ENCODE measurements at places on chromosomes 4 and X.

- DNase-seq, result no peak
These were observed 115.2 kb downstream of the FAM53A start for GRCh38 chr4:1568855-1569460.

DNA sequence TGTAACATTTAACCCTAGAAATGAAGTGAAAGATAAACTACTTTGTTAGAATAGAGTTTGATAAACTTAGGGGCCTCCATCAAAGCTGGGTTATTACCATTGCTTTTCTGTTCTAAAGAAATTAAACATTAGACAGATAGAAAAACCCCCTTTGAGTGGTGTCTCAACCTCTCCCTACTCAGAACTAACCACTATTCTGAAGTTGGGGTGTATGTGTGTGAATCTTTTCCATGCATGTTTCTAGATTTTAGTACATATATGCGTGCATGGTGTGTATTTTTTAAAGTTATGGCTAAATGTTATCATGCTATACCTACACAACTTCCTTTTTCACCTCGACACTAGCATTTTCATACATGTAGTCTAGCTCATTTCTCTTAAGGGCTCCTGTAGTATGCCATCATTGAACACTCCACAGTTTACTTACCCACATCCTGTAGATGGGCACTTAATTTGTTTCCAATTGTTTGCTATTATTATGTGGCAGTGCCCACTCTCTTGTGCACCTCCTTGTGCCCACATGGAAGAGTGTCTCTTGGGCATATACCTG lies 25.7 kb downstream of the GEMIN8 start:
- no peak for DNase-seq

DNA sequence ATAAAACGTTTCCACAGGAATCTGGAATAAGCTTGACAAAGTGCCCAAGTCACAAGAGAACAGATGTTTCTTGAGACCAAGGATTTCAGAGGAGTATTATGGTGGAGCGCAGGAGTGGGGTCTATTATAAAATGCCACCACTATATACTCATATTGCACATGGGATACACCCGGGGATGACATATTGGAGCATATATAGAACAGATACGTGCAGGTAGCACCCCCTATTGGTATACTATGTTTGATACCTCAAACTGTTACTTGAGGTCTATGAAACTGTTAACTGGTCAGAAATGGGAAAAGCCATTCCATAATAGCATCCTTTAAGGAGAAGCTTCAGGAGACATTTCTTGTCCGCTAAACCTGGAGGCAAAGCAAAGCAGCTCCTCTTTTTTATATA lies 86.0 kb downstream of the PCYT1B start:
- no peak for DNase-seq

- no peak for DNase-seq
These were observed 234.7 kb downstream of the LDB2 start for GRCh38 chr4:16663732-16664131.

DNA sequence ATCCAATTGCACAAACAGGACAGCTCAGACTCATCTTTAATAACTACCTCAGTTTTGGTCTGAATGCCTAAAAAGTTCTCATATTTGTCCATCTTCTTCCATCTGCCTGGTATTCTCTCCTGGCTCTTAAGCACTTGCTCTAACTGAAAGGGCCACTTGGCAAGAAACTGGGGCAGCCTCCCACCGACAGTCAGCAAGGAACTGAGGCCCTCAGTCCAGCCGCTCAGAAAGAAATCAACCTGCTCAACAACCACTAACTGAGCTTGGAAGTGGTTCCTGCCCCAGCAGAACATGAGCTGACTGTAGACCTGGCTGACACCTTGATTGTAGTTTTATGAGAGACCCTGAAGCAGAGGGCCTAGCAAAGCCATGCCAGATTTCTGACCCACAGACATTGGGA lies 84.4 kb downstream of the PPEF2 start:
- no peak for DNase-seq
